ENCODE measurements at places on chromosomes 2 and 18.

DNA sequence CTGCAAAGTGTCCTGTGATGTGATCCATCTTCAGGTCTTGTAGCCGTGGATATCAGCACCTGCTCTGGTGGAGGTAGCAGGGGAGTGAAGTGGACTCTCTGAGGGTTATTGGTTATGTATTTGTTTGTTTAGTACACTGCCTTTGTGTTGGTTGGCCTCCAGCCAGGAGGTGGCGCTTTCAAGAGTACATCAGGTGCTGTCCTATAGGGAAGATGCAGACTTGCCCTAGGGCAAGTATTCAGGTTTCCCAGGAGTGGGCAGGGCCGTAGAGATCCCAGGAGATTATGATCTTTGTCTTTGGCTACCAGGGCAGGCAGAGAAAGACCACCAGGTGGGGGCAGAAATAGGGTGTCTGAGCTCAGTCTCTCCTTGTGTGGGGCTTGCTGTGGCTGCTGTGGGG lies 411.8 kb downstream of the SOX11 start:
- no peak for DNase-seq

DNA sequence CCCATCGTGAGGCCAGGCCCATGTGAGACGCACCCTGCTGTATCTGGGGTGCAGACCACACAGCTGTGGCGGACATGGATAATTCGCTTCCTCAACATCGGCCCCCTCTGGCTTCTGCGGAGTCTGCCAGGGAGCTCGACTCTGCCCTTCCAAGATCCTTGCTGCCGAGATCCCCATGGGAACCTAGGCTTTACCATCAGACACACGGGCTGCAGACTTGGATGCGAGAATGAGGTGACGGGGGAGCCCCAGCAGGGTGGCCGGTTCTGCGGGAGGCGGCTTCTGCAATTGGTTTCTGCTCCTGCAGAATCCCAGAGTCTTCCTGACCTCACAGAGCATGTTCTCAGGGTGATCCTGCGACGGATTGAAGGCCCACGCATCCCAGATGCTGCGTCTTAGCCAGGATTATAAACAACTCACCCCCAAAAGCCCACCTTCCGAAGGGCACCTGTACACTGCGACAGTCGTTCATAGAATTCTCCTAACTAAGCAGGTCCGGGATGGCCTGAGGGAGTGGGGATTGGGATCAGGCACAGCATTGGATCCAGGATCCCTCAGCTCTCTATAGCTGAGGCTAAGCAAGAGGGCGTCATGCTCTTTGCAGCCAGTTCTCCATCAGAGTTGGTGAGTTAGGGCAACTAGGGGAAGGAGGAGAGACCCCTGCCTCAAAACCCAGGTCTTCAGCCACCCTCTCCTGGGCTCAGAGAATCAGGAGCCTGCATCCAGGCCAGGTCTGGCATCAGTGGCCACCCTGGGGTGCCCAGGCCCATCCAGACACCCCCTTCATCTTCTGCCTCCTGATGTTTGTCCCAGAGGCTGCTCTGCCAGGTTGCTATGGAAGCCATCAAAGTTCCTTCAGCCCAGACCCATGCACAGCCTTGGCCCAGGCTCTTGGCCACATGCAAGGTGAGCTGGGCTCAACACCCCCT lies 74.7 kb upstream of the SNTG2 start:
- DNase-seq = no peak

DNA sequence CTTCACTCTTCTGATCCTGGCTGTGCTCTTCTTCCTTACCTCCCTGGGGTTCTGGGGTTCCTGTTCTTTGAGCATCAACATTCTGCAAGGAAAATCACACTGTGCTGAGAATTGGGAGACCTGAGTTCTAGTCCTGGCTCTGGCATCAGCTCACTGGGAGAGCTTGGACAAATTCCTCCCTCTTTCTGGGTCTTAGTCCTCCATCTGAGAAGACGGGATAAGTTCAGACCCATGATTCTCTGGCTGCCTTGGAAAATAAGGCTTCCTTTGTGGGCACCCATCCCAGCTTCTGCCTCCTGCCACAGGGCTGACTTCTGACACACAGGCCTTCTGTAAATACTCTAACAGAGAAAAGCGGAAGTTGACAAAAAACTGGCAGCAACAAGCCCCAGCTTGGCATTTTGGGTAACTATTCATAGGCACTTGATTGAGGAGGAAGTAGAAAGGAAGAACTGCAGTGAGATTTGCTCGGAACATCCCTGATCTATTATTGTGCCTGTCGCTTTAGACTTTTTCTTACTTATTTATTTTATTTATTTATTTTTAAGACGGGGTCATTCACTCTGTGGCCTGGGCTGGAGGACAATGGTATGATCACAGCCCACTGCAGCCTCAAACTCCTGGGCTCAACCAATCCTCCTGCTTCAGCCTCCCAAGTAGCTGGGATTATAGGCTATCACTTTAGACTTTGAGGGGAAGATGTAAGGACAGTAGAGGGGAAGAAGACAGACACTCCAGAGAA lies 7.9 kb downstream of the PCBP1 start:
- DNase-seq = peak; percentile 8

- DNase-seq = no peak
These were observed 192.5 kb downstream of the TPGS2 start for GRCh38 chr18:36636237-36636817.

GRCh38 chr18:23740105-23740830 lies 51.0 kb downstream of the LAMA3 start:
- DNase-seq = no peak

DNA sequence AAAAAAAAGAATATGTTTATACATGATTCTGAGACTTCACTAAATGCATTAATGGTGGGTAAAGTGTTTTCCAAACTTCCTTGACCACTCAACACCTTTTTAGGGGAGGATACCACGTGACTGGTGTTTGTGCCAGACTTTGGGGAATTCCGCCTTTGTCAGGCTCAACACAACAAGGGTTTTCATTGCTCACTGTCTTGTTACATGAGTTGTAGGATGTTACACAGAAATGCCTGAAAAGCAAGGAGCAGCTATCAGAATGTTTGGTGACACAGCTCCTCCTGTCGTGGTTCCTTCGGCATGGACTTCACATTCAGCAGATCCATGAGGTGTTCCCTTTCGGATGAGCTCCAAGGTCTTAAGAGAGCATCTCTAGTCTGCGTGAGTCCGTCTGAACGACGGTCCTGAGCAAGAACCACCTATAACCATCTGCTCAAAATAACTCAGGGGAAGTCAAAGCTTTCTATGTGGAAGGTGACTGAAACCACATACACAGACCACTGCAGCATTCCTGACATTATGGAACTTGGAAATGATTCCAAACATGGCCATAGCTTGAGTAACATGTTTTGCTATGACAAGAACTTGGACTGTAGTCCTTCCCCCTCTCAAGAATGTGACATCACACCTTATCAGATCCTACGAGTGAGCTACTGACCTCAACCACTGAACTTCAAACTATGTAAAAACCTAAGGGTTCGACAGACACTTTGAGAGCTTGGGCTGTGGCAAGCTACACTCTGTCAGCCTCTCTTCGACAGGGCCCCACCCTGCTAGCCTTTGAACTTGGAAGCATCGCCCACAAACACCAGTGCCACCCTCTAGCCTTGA lies 57.5 kb downstream of the MCFD2 start:
- DNase-seq = no peak
